ENCODE measurements at places on chromosomes 11 and 22. TPM values are rescaled to one million over a fixed set of nuclear protein-coding genes. Genes with fewer than 3 reads are reported as not detected.
A peak's percentile ranks its signal among the peaks of the same experiment; 100 is the strongest.

Gene EIF3D
- 336 TPM for total RNA-seq

Gene TMEM151A
- 0.27 TPM for total RNA-seq

Gene DUSP8
- not detected for total RNA-seq

Gene FGF4
- 0.08 TPM for total RNA-seq

Gene FOLR2
- not detected for total RNA-seq

GRCh38 chr11:115344846-115345245, 159.4 kb downstream of the CADM1 start:
- no peak for DNase-seq

GRCh38 chr22:36144886-36145541, 15.5 kb downstream of the APOL3 start:
- DNase-seq: peak; percentile 82

DNA sequence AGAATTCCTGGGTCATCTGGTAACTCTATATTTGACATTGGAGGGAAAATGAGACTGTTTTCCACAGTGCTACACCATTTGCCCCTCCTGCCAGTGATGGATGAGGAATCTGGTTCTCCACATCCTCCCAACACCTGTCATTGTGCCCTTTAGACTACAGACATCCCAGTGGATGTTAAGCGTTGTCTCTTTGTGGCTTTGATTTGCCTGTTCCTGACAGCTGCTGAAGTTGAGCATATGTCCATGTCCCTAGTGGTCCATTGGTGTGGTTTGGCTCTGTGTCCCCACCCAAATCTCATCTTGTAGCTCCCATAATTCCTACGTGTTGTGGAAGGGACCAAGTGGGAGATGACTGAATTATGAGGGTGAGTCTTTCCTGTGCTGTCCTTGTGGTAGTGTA, 88.5 kb downstream of the BRD1 start:
- no peak for DNase-seq

GRCh38 chr11:45960387-45961095, 38.1 kb downstream of the LARGE2 start:
- DNase-seq: peak; percentile 39

GRCh38 chr22:39501644-39502108, 414 bp upstream of the MIEF1 start:
- no peak for DNase-seq

DNA sequence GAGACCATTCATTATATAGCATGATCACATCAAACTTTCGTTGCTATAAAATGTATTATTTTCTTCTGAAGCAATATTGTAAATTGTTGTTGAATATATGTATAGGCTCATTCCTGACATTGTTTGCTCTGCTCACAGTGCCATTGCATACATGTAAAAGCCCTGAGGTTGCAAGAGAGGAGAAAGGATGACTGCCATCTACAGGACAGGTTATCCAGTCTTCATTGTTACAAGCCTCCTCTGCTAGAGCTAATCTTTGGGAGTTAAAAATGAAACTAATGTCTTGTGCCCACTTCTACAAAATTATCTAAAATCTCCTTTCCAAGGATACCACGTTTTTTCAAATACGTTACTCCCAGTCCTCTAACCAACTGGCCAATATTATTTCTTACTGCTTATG, 16.4 kb upstream of the OR5AL1 start:
- DNase-seq: no peak

DNA sequence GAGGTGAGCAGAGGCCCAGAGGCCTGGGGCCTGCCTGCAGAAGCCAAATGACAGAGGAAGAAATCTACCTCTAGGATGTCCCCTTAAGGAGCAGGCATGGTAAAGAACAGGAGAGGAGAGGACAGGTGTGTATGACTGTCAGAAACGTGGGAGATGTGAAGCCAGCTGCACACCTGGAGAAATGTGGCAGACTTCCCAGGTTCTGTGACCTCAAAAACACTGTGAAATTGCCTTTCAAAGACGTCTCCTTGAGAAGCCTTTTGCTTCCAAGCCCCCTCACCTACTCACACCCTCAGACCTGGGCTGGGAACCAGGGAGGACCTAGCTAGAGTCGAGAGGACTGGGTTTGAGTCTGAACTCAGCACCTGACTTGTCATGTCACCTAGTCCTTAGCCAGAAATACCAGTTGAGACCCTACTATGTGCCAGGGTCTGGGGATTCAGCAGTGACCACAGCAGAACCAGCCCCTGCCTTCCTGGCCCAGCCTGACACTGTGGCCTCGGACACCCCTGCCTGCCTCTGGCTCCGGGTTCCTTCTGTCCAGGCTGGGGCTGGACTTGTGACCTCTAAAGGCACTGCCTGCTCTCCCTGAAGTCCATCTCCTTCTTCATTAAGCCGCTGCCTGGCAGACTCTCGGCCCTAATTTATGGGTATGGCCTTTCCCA, 5.6 kb downstream of the TPBGL start:
- no peak for DNase-seq

GRCh38 chr11:36385121-36385970, 89.3 kb downstream of the PRR5L start:
- DNase-seq: peak; percentile 85

All from fibroblast of the aortic adventitia (primary cell).